Activated naive CD8-positive, alpha-beta T cell treated with anti-CD3 and anti-CD28 coated beads, Interleukin-2, amount 50 U/mL, for 24 hours (primary cell): ENCODE measurements at places on chromosomes 12 and 14.

DNA sequence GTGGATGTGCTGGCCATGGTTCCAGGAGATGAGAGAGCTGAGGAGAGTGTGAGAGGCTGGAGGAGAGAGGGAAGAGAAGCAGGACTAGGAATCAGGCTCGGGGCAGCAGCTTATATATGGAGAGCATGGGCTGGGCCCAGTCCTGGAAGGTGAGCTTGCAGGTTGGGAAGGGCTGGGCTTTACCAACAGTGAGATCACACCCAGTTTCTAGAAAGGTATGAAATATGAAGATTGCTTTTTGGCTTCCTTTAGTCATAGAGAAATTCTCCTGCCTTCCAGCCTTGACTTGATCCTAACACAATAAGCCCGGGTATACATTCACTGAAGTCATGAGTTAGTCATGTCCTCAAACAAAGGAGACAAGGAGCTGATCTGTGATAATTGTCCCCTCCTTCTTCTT lies at the start of gene KRT6A:
Gene KRT6A, minus strand, starts transcription at position 86 of the 400 bp plus-strand sequence. Its CDS starts 69 bp downstream, at position 17.
- H3K27ac ChIP-seq = no peak within 1 kb of the TSS
- H3K4me1 ChIP-seq = no peaks in the 10 kb centered on the region
- H3K4me3 ChIP-seq = no peak within 1 kb of the TSS
- H3K36me3 ChIP-seq = no peaks in the 10 kb centered on the region
- no peak for DNase-seq
- peaks cover 20% of the 10 kb centered on the region for H3K27me3 ChIP-seq

GRCh38 chr14:64640839-64641238 lies 63.4 kb upstream of the PLEKHG3 start:
- H3K4me3 ChIP-seq = no peak overlapping the region
- no peaks in the 10 kb centered on the region for H3K4me1 ChIP-seq
- H3K27me3 ChIP-seq = peaks cover 5% of the 10 kb centered on the region
- no peak overlapping the region for H3K27ac ChIP-seq
- H3K36me3 ChIP-seq = no peaks in the 10 kb centered on the region

- H3K4me1 ChIP-seq = peaks cover 7% of the 10 kb centered on the region
- H3K36me3 ChIP-seq = no peaks in the 10 kb centered on the region
- H3K27ac ChIP-seq = no peak overlapping the region
- H3K27me3 ChIP-seq = peaks cover 2% of the 10 kb centered on the region
- no peak overlapping the region for H3K4me3 ChIP-seq
These were observed 17.1 kb downstream of the PAPLN start for GRCh38 chr14:73254247-73255004.

DNA sequence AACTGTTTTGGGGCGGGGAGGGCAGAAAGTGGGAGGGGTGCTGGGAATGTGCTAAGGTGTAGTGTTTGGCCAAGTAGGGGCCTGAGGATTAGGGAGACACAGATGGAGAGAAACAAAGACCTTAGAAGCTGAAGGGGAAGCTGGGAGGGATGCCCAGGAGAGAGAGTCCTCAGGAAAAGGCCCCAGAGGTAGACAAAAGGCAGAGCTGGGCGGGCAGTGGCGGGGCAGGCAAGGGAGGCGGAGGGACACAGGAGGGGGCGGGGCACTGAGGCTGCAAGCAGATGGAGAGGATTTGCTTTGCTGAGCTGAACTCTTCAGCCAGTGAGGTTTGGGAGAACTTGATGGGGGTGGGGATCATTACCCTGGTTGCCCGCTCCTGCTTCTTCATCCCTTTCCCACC lies 2.8 kb downstream of the PTMS start:
- peaks cover 68% of the 10 kb centered on the region for H3K4me1 ChIP-seq
- H3K36me3 ChIP-seq = peaks cover 12% of the 10 kb centered on the region
- no peak overlapping the region for H3K27ac ChIP-seq
- peak overlapping the region; percentile 80 for H3K4me3 ChIP-seq

DNA sequence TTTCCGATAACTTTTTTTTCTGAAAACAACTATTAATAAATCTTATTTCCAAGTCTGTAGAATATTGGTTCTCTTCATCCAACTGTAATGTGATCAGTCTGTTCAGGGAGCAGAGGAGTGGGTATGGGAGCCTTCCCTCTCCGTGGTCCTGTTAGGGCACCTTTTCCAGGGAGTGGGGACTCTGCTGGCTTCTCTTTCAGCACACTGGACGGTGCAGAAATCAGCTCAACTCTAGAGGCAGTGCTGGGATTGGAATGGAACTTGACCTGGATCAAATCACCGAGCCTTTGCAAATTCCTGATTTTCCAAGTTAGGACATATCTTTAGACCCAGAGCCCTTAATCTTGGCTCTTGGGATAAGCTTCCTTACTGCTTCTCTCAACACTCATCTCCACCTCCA lies 630.4 kb downstream of the DIO2 start:
- no peaks in the 10 kb centered on the region for H3K4me1 ChIP-seq
- no peaks in the 10 kb centered on the region for H3K27me3 ChIP-seq
- DNase-seq = no peak
- H3K27ac ChIP-seq = no peak overlapping the region

DNA sequence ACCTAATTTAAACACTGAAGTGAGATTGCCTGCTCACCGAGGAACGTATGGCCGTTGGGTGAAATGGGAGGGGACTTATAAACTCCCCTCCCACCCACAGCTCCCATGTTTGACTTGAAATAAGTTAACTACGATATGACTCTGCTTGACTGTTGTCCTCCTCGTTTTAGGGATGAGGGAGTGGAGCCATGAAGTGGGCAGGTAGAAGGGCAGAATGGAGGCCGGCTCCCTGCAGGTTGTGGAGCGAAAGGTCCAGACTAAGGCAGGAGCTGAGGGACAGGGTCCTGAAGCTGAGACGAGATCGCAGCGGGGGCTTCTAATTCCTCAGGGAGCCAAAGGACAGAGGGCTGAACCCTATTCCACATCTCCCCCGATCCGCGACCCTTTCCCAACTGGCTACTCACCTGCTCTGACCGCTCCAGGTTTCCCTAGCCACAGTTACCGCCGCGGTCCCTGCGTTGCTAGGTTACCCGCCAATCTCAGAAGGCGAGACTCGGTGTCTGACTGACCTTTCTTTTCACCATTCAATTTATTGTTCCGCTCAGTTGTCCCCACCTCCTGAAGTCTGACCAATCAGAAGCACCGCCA lies 577 bp upstream of the TPCN1 start:
- no peaks in the 10 kb centered on the region for H3K27me3 ChIP-seq
- H3K27ac ChIP-seq = peak overlapping the region; percentile 94
- DNase-seq = no peak
- H3K4me3 ChIP-seq = peak overlapping the region; percentile 94
- peaks cover 45% of the 10 kb centered on the region for H3K4me1 ChIP-seq
- peaks cover 4% of the 10 kb centered on the region for H3K36me3 ChIP-seq

GRCh38 chr12:5777451-5777850 lies 167.6 kb downstream of the ANO2 start:
- H3K4me3 ChIP-seq = no peak overlapping the region
- no peak overlapping the region for H3K27ac ChIP-seq

DNA sequence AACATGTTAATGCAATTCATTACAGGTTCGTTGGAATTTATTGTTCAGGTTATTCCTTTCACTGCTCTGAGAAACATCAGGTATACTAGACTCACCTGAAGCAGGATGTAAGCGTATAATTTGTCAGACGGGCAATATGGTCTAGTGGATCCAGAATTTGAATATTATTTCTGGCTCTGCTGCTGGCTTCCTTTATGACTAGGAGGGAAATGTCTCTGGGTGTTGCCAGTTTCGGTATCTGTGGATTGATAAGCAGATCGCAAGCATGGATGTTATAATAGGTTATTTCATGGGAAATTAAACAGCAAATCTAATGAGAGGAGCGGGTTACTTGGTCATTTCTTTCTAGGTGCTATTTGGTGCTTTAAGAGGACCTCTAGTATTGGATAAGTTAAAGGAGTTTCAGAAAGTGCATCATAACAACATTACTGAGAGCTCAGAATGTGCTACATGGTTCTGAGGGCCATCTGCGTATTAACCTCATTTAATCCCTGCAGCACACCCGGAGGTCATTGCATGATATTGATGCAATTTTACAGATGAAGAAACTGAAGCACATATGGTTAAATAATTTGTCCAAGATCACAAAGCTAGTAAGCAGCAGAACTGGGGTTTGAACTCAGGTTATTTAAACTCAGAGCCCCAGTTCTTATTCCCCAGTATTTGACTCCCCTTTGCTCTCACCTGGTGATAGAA lies 47.3 kb upstream of the BCAT1 start:
- no peak overlapping the region for H3K4me3 ChIP-seq
- peaks cover 20% of the 10 kb centered on the region for H3K4me1 ChIP-seq
- no peak for DNase-seq
- H3K27me3 ChIP-seq = no peaks in the 10 kb centered on the region
- H3K36me3 ChIP-seq = no peaks in the 10 kb centered on the region
- H3K27ac ChIP-seq = peak overlapping the region; percentile 8

DNA sequence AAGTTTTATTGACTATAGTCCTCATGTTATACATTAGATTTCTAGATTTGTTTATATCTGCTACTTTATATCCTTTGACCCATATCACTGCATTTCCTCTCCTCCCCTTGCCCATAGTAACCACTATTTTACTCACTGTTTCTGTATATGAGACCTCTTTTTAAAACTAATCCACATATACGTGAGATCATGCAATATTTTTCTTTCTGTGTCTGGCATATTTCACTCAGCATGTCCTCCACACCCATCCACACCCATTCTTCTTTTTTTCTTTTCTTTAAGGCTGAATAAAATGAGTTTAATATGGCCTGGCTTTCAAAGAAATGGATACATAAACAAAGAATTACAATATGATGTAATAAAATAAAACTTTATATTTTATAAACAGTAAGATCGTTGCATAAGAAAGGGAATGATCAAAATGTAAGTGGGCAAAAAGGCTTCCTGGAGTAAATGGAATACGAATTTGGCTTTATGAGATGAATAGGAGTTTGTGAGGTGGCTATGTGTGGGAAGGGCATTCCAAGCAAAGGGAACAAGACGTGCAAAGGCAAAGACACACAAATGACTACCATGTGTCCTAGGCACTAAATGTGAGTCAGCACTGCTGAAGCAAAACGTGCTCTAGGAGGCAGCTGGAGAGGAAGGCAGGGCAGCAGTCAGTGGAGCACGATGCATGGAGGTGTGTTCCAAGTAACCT lies 53.2 kb upstream of the HIF1A start:
- H3K27ac ChIP-seq = no peak overlapping the region
- no peaks in the 10 kb centered on the region for H3K36me3 ChIP-seq
- H3K27me3 ChIP-seq = no peaks in the 10 kb centered on the region

DNA sequence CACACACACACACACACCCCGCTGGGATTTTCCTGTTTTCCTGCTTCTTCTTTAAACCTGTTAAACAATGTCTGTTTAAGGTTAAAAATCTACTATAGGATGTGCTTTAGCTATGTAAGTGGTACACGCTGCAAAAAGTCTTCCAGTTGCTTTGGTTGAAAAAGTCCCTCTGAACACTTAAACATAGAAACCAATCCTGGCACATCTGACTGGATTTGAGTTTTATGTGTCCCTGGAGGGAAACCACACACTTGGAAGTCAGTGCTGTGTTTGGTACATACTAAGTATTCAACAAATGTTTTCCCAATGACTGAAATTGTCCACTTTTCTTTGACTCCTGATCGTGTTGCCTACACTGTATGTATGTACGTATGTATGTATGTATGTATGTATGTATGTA lies 22.0 kb downstream of the CFL2 start:
- H3K4me1 ChIP-seq = peaks cover 7% of the 10 kb centered on the region
- no peak overlapping the region for H3K27ac ChIP-seq
- DNase-seq = no peak
- H3K27me3 ChIP-seq = no peaks in the 10 kb centered on the region

DNA sequence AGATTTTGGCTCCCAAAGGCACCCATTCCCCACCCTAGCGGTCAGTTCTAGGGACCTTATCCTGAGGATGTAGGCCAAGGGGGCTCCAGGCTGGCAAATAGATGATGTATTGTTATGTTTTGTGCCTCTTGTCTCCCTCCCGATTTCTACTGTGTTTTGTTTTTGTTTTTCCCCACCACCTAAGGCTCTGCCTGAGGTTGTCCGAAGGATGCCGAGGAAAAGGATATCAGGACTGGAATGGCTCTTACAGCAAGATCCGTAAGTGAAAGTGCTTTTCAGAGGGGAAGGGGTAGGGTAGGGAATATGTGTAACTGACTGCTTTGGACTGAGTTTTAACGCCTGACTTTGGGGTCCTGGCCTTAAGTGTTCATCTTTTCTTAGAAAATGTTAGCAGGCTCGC lies 6.6 kb downstream of the FOXG1 start:
- H3K27ac ChIP-seq = no peak overlapping the region
- H3K27me3 ChIP-seq = peaks cover 77% of the 10 kb centered on the region
- H3K36me3 ChIP-seq = peaks cover 8% of the 10 kb centered on the region
- H3K4me3 ChIP-seq = no peak overlapping the region
- DNase-seq = no peak
- peaks cover 5% of the 10 kb centered on the region for H3K4me1 ChIP-seq

DNA sequence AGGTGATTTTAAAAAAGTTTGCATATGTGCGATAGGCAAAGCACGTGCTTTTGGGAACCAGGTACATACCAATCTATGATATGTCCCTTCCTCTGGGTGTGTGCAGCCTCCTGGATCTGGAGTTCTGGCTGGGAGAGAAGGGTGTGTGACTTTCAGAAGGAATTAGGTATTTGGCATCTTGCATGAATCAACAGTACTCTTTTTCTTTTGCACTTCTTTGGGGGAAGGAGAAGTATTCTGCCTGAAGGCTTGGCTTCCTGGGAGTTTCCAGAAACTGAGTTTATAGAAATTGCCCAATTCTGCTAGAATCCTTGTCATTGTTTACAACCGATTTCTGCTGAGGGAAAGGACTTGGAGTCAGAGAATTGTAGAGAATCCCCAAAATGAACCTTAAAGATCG lies 2.9 kb upstream of the CLMN start:
- no peaks in the 10 kb centered on the region for H3K36me3 ChIP-seq
- no peak for DNase-seq
- H3K27me3 ChIP-seq = peaks cover 31% of the 10 kb centered on the region
- no peak overlapping the region for H3K27ac ChIP-seq
- H3K4me1 ChIP-seq = peaks cover 11% of the 10 kb centered on the region
